ENCODE measurements at places on chromosomes 6 and 20. TPM values are rescaled to one million over a fixed set of nuclear protein-coding genes. Genes with fewer than 3 reads are reported as not detected.

DNA sequence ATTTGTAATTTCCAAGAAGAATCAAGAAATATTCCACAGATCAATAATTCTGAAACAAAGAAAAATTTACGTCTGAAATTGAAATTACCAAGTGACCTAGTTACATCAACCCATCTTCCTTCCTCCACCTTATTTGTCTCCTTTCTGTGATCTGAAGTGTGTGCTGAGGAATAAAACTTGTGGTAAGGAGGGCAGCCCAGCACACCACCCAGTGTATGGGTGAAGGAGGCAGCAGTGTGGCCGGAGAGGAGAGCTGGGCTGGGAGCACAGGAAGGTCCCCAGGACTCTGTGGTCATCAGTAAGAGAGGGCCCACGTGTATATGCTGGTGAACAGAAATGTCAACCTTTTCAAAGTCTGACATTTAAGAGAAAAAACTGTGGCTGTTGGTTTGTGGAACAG, 11.3 kb upstream of the CCR6 start:
- DNase-seq, result no peak

Gene DUSP15
- total RNA-seq, result 0.79 TPM

- peak; percentile 10 for DNase-seq
Observed at GRCh38 chr20:40309731-40310130, 379.3 kb downstream of the MAFB start.

Gene GDAP1L1
- not detected for total RNA-seq

Gene ACOT13
- total RNA-seq, result 3.2 TPM

DNA sequence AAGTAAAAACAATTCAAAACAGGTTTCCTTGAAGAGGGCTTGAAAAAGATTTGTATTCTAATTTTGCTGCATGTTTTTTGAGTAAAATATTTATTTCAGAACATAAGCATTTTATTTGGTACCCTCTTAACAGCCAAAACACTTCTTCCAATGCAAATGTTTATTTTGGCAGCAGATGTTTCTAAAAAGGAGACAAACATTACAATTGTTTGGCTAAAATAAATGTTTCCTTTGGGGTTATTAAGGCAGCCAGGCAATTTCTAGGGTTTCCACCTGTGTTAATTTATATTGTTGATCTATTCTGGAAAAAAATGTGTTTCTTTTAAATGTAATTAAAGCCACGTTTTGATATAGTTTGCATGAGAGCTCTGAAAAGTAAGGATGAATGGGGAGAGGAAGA, 56.6 kb downstream of the ARID1B start:
- DNase-seq, result no peak

- no peak for DNase-seq
Observed at GRCh38 chr6:56551409-56552120, 91.1 kb downstream of the DST start.

DNA sequence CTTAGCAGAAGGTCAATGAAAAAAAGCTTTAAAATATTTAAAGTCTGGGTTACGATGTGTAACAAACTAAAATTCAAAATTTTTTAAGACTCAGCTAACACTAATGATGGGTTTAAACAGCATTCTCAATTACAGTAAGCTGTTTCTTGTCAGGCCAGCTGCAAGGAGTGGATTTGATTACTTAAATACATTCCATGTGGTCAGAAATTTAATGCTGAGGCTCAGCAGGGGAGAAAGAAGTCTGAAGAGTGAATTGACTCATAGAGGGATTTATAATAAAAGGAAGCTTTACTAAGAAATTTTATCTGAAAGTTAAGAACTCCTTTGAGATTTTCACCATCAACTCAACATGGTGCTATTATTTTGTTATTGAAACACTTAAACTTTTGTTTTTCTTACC, 398.6 kb downstream of the KHDRBS2 start:
- no peak for DNase-seq
